NCI-H2107 (cell line): ENCODE measurements at places on chromosomes 11 and 22.

DNA sequence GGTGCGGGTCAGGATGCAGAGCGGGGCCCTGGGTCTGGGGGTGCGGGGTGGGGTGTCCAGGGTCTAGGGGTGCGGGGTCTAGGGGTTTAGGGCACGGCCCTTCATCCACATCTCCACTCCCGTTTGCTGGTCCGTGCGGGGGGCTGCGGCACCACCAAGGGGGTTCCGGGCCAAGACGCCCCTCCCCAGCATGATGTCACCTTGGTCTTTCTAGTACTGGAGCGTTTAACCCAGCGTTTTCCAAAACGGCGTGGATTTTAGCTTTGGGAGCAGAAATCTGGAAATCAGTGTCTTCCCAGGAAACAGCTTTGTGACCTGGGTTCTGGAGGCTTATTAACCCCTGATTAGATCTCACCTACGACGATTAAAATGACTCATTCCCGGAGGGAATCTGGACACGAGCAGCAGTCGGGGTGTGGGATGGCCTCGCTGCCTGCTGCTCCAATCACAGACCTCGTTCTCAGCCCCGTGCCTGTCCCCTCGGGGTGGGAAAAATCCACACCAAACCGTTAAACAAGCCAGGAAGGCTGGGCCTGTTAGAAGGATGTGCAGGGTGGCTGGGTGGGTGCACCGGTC lies 759 bp downstream of the AP2A2 start:
- DNase-seq = no peak

- DNase-seq = no peak
Observed at GRCh38 chr11:93017821-93018690, 48.6 kb downstream of the MTNR1B start.

GRCh38 chr22:36926309-36926708 lies 12.9 kb downstream of the CSF2RB start:
- no peak for DNase-seq

- DNase-seq = no peak
Observed at GRCh38 chr11:7688238-7688826, 15.0 kb upstream of the CYB5R2 start.

DNA sequence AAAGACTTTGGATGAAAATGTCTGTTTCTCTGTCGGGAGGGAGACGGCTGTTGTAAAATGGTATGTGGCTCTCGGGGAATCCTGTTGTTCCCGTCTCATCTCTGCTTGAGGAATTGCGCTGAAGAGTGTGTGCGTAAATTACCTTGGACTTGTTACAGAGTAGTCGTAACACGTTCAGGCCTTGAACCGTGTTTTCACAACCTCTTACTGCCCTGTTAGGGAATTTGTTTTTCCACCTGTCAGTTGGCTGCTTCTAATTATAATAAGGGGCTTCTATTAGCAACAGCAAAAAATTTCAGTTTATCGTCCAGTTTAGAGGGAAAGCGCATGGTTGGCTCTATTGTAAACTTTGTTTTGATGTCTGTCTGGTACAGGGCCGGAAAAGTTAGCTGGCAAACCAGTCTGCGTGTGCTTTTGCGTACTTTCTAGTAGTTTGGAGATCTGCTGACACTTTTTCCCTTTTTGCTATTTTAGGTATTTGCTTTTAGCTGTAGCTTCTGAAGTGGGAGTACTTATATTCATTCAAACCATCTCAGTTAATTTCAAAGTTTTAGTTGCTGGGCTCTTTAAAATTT lies 1.5 kb downstream of the HIPK3 start:
- DNase-seq = no peak

- DNase-seq = no peak
Observed at GRCh38 chr11:706957-707816, 1.2 kb downstream of the EPS8L2 start.

GRCh38 chr11:12388173-12388572 lies 10.8 kb downstream of the PARVA start:
- DNase-seq = no peak

DNA sequence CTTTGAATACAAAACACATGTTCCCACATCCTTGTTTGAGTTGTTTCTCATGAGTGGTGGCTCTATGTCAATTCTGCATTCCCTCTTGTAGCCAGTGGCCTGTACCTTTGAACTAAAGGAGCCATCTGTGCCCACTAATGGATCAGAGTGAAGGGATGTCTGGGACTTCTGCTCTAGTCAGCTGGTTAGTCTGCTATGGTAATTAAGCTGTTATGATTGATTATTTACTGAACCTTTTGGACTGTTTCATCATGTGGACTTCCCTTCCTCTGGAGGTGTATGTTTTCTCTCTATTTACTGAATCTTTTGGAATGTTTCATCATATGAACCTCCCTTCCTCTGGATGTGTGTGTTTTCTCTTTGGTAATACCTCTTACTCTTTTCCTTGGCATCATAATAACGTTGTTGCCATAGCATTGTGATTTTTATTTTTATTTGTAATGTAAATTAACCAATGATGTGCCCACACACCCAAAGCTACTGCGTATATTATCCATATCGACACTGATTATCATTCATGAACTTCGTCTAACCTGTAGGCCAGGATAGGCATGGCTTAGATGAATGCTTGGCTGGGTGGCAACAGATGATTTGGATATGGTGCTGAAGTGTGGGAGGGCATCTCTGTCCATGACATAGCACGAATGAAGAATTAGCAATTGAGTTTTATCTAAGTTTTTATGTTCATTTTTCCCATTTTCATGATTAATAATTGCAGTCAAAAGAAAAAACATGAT lies 112.3 kb upstream of the SORL1-AS1 start:
- no peak for DNase-seq

DNA sequence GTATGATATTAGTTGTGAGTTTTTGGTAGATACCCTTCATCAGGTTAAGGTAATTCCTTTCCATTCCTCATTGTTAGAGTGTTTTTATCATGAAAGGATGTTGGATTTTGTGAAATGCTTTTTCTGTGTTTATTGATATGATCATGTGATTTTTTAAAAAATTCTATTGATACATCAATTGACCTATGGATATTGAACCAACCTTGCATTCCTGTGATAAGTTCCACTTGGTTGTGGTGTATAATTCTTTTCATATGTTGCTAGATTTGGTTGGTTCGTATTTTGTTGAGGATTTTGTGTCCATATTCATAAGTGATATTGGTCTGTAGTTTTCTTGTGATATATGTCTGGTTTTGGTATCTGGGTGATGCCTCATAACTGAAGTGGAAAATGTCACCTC lies 6.7 kb downstream of the ANKRD13D start:
- DNase-seq = no peak
